ENCODE measurements at places on chromosomes 5 and 9.

DNA sequence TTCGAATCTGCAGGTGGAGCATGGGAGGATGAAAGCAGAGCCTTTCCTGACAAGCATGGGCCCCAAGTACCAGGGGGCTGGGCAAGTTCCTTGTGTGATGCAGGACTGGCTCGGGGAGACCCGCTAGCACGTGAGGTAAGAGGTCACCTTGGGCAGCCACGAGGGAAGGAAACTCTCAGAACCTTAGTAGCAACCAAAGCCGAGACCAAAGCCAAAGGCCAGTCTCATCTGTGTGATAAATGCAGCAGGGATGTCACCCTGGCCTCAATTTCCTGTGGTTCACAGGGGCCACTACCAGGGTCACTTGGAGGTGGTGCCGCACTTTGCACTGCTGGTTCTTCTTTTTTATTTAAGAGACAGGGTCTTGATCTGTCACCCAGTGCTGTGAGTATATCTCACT is 39.5 kb downstream of the PRRT1B start:
- no peak for DNase-seq

DNA sequence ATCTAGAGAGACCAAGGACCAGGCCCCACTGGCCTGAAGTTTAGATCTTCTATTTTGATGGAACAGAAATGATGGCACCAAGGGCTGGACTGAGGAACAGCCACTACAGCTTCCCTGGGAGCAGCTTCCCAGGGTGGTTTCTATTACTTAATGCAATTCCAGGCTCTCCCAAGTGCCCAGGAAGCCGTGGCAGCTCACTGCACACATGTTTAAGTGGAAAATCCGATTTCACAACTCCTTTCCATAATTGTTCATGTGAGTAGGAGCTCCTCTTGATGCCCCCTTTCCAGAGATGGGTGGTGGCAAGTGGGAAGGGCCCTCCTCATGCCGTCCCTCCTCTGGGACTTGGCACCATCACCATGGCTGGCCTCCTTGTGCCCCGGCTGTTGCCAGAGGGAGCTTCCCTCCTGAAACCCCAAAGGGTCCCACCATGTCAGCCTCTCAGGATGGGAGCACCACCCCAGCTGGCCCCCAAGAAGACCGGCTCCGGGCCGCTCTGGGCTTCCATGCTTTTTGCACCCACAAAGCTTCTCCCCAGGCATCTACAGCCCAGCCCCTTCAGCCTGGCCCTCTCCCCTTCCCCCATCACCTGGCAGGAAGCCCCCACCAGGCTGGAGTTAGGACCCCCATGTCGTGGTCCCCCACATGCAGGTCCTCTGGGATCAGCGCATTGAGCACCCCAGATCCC is 9.1 kb upstream of the UBAC1 start:
- no peak for DNase-seq

GRCh38 chr9:78023003-78023741 is 8.4 kb downstream of the GNAQ start:
- DNase-seq: peak; percentile 92

DNA sequence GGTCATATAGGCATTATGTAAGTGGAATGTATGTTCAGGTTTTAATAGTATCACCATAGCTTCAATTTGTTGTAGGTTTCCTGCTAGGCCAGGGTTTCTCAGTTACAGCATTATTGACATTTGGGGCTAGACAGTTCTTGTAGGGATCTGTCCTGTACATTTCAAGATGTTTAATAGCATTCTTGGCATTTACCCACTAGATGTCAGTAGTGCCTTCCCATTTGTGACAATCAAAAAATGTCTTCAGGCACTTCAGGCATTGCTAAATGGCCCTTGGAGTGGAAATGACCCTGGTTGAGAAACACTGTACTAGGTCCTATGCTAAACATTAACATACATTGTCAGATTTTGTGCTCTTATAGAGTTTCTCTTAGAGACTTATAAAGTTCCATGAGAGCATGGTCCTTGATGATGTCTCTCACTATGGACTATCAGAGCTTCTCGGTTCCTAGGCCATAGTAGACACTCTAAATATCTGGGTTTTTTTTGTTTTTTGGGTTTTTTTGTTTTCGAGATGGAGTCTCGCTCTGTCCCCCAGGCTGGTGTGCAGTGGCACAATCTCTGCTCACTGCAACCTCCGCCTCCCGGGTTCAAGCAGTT is 1.4 kb downstream of the KIF20A start:
- peak; percentile 79 for DNase-seq

GRCh38 chr5:126519637-126520592 is 75.1 kb downstream of the ALDH7A1 start:
- DNase-seq: no peak

GRCh38 chr9:4422495-4422894 is 67.8 kb upstream of the SLC1A1 start:
- DNase-seq: no peak

- DNase-seq: no peak
Measured at GRCh38 chr5:97554977-97555643, 372.1 kb upstream of the RIOK2 start.

- DNase-seq: peak; percentile 33
Measured at GRCh38 chr5:91378752-91379211, 4.3 kb downstream of the ARRDC3 start.

DNA sequence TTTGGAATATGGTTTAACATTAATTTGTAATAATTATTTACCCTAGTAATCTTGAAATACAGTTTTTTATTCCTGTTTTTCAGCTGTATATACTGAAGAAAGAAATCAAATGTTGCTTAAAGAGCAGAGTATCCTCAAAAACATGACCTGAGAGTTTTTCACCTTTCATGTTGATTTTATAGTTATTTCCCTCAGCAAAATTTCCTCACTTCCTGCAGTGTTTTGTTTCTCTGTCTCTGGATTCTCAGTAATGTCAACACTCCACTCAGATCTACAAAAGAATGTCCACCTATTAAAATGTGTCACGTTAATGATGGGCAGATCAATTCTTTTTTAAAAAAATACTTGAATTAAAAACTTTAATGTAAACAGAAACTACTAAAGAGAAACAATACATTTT is 398.3 kb downstream of the ANXA1 start:
- DNase-seq: no peak

DNA sequence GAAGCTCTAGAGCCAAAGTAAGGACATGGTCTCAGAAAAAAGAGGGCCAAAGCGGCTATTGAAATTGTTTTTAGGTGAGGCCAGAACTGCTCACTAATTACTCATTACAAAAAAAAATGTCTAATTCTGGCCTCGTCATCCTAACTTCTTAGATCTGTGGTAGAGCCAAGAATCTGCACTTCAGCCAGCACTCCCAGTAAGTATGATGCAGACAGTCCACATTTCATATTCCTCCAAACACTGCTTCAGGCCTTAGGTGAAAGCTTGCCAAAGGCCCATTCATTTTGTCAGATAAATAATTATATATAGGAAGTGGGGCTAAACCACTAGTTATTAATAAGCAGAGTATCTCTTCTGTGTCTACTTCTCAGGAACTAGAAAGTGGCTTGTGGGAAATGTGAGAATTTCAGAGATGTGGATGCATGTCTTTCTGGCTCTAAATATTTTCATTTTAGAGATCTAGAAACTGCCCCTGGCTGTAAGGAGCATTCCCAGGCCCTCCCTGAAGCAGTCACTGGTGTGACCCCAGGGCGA is 554.0 kb downstream of the TLE4 start:
- DNase-seq: no peak

DNA sequence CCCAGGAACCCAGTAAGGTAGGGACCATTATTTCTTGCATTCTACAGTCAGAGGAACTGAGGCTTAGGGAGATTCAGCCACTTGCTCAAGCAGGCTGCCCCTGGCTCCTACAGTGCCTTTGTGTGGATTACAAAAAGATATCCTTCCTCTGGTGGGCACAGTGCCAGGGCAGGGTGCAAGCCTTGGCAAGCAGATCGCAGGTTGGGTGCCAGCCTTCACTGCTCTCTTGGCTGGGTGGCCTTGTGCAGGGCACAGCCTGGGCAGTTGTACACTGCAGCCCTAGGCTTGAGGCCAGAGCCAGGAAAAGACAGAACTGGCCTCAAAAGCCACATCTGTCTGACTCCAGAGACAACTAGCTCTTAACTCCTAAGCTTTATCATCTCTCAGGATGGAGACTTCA is 15.0 kb downstream of the DOCK2 start:
- no peak for DNase-seq

DNA sequence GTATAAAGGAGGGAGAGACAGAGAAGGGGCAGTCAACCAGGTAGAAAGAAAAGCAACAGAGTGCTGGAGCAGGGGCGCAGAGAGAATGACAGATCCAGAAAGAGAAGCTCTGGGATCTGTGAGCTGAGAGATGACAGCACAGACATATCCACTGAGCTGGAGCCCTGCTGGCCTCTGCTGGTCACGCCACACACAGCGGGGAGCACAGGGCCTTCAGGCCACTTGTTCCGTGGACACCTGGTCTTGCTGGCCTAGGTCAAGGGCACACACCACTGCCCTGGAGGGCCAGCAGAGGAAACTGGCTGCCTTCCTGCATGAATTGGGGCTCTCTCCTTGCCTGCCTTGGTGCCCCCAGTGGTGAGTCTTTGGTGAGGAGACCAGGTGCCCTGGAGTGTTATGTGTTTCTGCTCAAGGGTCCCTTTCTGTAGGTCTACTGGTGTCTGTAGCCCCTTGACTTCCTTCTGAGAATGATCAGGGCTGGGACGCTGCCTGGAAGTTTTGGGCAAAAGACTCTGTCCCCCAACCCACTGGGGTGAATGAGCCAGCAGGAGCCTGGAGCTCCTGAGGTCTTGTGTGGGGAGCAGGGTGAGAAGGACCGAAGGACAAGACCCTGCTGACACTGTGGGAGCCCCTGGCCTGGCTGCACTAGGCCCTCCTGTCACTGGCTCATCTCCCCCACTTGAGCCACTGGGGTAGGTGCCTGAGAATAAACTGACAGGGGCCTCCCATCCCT is 59.2 kb upstream of the ADAMTS2 start:
- no peak for DNase-seq

GRCh38 chr9:69243116-69243515 is 69.0 kb downstream of the TJP2 start:
- DNase-seq: no peak

DNA sequence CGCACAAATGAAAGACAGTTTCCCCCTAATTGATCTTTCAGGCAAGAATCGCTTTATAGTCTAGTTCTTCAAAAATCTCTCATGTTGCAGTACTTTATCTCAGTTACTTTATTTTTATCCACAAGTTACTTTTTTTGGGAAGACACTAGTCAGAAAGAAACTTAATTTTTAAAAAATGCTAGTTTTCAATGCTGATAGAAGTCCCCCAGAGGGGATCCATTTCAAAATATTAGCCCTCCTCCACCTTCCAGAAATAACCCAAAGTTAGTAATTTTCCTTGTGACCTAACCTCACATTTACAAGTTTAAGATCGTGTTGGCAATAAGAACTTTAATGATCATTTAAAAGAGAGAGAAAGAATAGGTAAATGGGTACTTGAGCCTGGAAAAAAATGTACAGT is 11.0 kb downstream of the C1QTNF3 start:
- DNase-seq: no peak

DNA sequence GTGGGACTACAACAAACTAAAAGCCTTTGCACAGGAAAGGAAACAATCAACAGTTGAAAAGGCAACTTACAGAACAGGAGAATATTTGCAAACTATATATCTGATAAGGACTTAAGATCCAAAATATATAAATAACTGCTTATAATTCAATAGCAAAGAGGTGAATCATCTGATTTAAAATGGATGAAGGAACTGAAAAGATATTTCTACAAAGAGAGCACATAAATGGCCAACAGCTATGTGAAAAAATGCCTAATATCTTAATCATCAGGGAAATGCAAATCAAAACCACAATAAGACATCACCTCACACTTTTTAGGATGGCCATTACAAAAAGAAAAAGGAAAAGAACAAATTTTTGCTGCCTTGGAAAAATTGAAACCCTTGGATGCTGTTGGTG is 100.4 kb downstream of the LURAP1L start:
- DNase-seq: no peak

DNA sequence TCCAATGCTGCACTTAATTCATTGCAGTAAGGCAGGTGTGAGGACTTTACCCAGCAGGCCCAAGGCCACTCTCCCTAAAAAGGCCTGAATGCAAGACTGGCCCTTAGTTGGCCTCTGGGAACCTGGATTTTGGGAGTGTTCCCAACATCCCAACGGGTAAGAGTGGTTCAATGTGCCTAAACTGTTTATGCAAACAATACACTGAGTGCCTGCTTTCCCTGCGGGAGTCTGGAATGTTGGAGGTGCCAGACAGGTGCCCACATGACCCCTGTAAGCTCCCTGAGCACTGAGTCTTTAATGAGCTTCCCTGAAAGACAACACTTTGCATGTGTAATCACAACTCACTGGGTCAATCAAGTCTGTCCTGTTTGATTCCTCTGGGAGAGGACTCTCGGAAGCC is 37.4 kb downstream of the NSUN2 start:
- no peak for DNase-seq

GRCh38 chr9:78261403-78262001 is 25.6 kb downstream of the CEP78 start:
- no peak for DNase-seq

DNA sequence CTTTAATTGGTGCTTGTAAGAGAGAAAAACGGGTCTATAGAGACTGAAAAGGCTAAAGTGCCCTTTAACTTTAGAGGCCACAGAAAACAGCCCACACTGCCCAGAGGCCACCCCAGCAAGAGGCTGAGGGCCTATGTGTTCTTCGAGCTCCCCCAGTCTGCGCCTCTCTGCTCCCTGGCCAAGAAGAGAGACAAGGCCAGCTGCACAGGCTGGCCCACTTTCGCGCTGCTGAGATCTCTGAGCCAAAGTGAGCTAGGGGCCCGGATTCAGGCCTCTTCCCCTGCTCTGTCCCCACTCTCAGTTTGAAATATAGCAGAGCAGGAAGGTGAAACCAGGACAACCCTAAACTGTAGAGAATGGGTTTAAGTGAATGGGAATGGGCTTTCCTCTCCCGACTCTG is 132.0 kb upstream of the TRIM32 start:
- no peak for DNase-seq

DNA sequence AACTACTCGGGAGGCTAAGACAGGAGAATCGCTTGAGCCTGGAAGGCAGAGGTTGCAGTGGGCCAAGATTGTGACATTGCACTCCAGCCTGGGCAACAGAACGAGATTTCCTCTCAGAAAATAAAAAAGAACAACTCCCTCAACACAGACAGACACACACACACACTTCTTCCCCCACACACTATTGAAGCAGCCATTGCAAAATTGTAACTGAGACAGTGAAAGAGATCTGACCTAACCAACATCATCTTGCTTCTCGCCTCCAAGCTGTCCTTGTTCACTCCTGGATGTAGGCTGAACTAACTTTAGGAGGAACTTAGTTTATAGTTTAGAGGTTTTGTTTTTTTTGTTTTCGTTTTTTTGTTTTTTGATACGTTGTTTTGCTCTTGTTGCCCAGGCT is 13.0 kb upstream of the PLIN2 start:
- DNase-seq: peak; percentile 89

DNA sequence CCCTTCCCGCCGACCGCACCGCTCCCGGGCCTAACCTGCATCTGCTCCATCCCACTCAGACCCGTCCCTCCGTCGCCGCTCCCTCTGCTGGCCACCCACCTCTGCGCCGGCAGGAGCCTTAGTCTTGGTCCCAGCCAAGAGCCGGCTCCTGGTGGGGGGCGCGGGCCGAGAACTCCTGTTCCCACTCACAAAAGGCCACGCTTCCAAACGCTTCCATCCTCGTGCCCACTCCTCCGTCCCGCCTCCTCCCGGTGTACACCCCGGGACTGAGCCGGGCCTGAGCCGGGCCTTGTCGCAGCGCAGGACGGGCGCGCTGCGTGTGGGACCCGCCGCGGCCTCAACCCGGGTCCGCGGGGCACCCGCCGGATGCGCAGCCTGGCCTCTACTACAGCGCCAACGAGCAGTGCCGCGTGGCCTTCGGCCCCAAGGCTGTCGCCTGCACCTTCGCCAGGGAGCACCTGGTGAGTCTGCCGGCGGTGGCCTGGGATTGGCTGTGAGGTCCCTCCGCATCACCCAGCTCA is 7.5 kb downstream of the ADAMTS13 start:
- no peak for DNase-seq
